HepG2 (cell line): ENCODE measurements at places on chromosomes 6 and 20. TPM values are rescaled to one million over a fixed set of nuclear protein-coding genes. Genes with fewer than 3 reads are reported as not detected.

- H3K36me3 ChIP-seq, result peaks cover 4% of the 10 kb centered on the region; the same call in 1 of the 3 replicates
- H3K27me3 ChIP-seq, result no peaks in the 10 kb centered on the region
- DNase-seq, result no peak
- H3K4me3 ChIP-seq, result no peak overlapping the region
- peaks cover 4% of the 10 kb centered on the region; the same call in 1 of the 2 replicates for H3K4me1 ChIP-seq
Observed at GRCh38 chr6:17536586-17536985, 63.5 kb upstream of the FAM8A1 start.

DNA sequence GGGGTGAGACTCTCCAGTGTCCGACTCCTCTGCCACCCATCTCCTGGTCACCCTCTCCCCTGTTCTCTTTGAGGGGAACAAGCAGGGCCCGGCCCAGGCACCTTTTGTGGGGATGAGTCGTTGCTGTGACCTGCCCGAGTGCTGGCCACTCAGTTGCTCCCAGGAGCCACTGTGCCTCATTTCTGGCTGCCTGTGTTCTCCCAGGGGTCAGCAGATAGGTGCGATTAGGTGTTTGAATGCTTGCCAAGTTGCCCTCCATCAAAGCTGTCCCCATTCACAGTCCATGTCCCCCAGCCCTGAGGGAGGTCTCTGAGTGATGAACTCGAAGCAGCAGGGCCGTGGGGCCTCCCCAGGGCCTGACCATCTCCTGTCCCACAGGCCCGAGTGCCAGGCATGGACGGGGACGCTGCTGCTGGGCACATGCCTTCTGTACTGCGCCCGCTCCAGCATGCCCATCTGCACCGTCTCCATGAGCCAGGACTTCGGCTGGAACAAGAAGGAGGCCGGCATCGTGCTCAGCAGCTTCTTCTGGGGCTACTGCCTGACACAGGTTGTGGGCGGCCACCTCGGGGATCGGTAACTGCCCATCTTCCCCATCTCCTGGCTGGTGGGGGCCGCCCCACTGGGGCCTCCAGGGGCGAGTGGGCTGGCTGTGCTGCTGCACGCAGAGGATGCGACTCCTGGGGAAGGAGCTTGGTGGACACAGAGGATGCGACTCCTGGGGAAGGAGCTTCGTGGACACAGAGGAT is 4.1 kb downstream of the SLC17A9 start:
- H3K27me3 ChIP-seq, result no peaks in the 10 kb centered on the region; the same call in 2 of the 3 replicates
- peaks cover 53% of the 10 kb centered on the region for H3K4me1 ChIP-seq
- peak overlapping the region; percentile 65 for H3K4me3 ChIP-seq
- no peak for DNase-seq
- peak overlapping the region; percentile 93 for H3K27ac ChIP-seq
- peaks cover 54% of the 10 kb centered on the region for H3K36me3 ChIP-seq

GRCh38 chr6:2433266-2433665 is 187.9 kb upstream of the GMDS start:
- no peak for DNase-seq
- no peaks in the 10 kb centered on the region for H3K36me3 ChIP-seq
- H3K27me3 ChIP-seq, result no peaks in the 10 kb centered on the region
- H3K4me1 ChIP-seq, result no peaks in the 10 kb centered on the region
- no peak overlapping the region for H3K27ac ChIP-seq
- no peak overlapping the region for H3K4me3 ChIP-seq

- H3K27me3 ChIP-seq, result peaks cover 1% of the 10 kb centered on the region; the same call in 1 of the 2 replicates
- H3K4me3 ChIP-seq, result no peak overlapping the region
- no peak overlapping the region for H3K27ac ChIP-seq
- no peaks in the 10 kb centered on the region for H3K36me3 ChIP-seq
Observed at GRCh38 chr6:163231356-163232014, 183.0 kb upstream of the QKI start.

DNA sequence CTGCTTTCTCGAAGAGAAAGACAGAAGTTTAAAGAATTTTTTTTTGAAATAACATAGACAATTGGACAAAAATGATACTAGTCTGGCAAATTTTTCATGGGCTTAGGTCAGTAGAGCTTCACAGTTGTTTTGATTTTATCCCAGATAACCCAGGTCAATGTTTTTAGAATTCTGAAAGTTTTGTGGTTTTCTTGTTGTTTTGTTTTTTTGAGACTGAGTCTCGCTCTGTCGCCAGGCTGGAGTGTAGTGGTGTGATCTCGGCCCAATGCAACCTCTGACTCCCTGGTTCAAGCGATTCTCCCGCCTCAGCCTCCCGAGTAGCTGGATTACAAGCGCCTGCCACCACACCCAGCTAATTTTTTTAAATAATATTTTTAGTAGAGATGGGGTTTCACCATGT is 22.8 kb downstream of the KIF13A start:
- H3K27ac ChIP-seq, result no peak overlapping the region
- 0 out of 3 replicates have a peak, but pooled peaks cover 3% of the 10 kb centered on the region for H3K36me3 ChIP-seq
- H3K27me3 ChIP-seq, result no peaks in the 10 kb centered on the region
- H3K4me1 ChIP-seq, result no peaks in the 10 kb centered on the region
- no peak overlapping the region for H3K4me3 ChIP-seq

GRCh38 chr6:44708208-44708607 is 320.7 kb downstream of the CDC5L start:
- H3K4me3 ChIP-seq, result no peak overlapping the region
- peaks cover 9% of the 10 kb centered on the region; the same call in 1 of the 3 replicates for H3K27me3 ChIP-seq

GRCh38 chr6:110544472-110544871 is 68.1 kb upstream of the SLC22A16 start:
- DNase-seq, result no peak
- H3K4me1 ChIP-seq, result peaks cover 69% of the 10 kb centered on the region
- no peak overlapping the region for H3K27ac ChIP-seq
- H3K4me3 ChIP-seq, result no peak overlapping the region
- no peaks in the 10 kb centered on the region for H3K27me3 ChIP-seq

The KCNK16 gene
- total RNA-seq, result not detected in 2 replicates

The TPBG gene
- 0.39 and 0.75 TPM in 2 replicates for total RNA-seq
